SW480 (cell line): ENCODE measurements at places on chromosomes 7 and 10.

DNA sequence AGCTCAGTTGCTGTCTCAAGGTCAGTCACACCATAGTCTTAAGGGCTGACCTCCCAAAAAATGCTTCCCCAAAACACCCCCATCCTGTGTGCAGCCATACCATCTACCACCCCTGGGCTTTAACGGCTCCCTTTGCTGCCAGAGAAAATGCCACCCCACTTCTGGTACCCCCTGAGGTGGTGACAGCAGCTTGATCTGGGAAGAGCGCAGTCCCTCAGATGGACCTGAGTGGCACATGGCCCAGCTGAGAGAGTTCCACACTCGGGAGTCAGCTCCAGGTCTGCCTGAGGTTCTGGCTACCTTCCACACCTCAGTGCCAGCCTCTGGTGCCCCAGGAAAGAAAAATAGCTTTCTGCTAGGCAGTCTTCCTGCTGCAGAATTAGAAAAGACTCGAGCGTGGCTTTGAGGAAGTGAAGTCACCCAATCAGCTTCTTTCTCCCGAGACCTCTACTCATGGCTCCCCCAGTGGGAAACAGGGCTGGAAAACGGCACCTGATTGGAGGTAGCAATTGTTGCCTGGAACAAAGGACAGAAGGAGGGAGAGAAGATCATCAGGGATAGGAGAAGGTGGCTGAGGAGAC is 151.7 kb downstream of the ARHGAP21 start:
- DNase-seq: no peak

DNA sequence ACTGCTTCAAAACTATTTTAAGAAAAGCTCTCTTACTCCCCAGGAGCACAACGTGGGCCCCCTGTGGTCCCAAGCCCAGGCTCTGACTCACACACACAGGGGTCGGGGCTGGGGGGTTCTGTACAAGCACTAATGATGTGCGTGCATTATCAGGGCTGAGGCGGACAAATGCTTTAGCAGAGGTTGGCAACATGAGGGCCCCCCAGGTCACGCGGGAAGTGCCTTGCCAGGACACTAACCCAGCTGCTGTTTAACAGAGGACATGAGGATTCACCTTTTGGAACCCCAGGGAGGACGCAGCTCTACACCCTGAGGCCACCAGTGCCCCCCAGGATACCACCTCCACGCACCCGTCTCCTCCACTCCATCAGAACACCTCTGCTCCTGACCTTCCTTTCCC is 342.8 kb downstream of the DNAJB6 start:
- no peak for DNase-seq

GRCh38 chr7:45700556-45700955 is 126.4 kb downstream of the ADCY1 start:
- DNase-seq: no peak

- DNase-seq: no peak
These were observed 127.0 kb upstream of the PPIF start for GRCh38 chr10:79220307-79220706.

GRCh38 chr10:96387601-96388000 is 28.8 kb upstream of the OPALIN start:
- DNase-seq: no peak
